Activated CD8-positive, alpha-beta memory T cell treated with anti-CD3 and anti-CD28 coated beads, Interleukin-2, amount 10 ng/mL, durations not matched to agents 7 days and 5 days (primary cell): ENCODE measurements at places on chromosomes 6 and 20. TPM values are rescaled to one million over a fixed set of nuclear protein-coding genes. Genes with fewer than 3 reads are reported as not detected.
A peak's percentile ranks its signal among the peaks of the same experiment; 100 is the strongest.

The IMPG1 gene
- not detected for total RNA-seq

The COL9A3 gene
- 0.45 TPM for total RNA-seq

The TPMT gene
- total RNA-seq, result 5.6 TPM

The ATP6V1G2 gene
- total RNA-seq, result 1.0 TPM

The AAR2 gene
- total RNA-seq, result 23.9 TPM

The ACSS1 gene
- 44.4 TPM for total RNA-seq

The AP5S1 gene
- 15.5 TPM for total RNA-seq

The BPIFB2 gene
- total RNA-seq, result not detected

The EBF4 gene
- 1.3 TPM for total RNA-seq

The FAM120B gene
- 20.4 TPM for total RNA-seq

The SLC22A16 gene
- total RNA-seq, result not detected

DNA sequence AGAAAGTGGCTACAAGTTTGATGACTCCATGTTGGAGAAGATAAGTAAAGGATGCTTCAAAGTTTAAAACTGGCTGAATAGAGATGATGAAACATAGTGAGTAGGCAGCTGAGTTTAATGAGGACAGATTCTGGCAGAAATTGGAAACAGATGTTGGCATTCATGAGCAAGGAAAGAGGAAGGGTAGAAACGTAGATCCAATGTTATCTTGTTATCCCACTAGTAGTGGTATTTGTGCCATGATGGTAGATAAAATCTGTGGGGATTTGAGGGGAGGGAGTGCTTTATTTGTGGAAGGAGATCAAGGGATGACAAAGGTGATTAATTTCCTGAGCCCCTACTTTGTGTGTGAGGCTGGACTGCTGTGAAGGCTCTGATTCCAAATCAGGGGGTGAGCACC lies 69.5 kb downstream of the MRAP2 start:
- H3K4me1 ChIP-seq, result no peaks in the 10 kb centered on the region
- no peak overlapping the region for H3K27ac ChIP-seq
- no peak for DNase-seq
- no peaks in the 10 kb centered on the region for H3K36me3 ChIP-seq
- no peak overlapping the region for H3K4me3 ChIP-seq

DNA sequence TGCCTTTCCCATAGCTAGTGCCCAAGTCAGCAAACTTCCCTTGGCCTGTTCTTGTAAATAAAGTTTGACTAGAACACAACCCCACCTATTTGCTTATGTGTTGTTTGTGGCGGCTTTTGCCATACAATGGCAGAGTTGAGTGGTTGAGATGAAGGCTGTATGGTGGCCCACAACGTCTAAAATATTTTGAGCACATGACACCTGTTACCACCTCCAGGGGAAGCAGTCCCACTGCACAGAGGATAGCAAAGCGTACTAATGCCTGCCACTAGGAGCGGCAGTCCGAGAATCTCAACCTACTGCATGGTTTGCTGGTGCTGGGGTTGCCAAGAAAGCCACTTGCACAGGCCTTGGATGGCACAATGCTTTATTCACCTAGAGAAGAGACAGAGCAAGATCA lies 58.6 kb downstream of the TGM2 start:
- H3K27ac ChIP-seq, result no peak overlapping the region
- H3K36me3 ChIP-seq, result no peaks in the 10 kb centered on the region
- H3K27me3 ChIP-seq, result peaks cover 6% of the 10 kb centered on the region
- DNase-seq, result no peak
- no peaks in the 10 kb centered on the region for H3K4me1 ChIP-seq
- H3K4me3 ChIP-seq, result no peak overlapping the region

GRCh38 chr6:99822741-99823512 lies 171.1 kb downstream of the MCHR2 start:
- no peaks in the 10 kb centered on the region for H3K36me3 ChIP-seq
- H3K27ac ChIP-seq, result no peak overlapping the region
- peaks cover 15% of the 10 kb centered on the region for H3K27me3 ChIP-seq
- no peak for DNase-seq

- H3K27me3 ChIP-seq, result peaks cover 13% of the 10 kb centered on the region
- no peak for DNase-seq
- H3K4me1 ChIP-seq, result no peaks in the 10 kb centered on the region
Measured at GRCh38 chr6:132314432-132314831, 86.8 kb downstream of the MOXD1 start.

- DNase-seq, result no peak
- peaks cover 2% of the 10 kb centered on the region for H3K36me3 ChIP-seq
- no peak overlapping the region for H3K27ac ChIP-seq
- H3K4me1 ChIP-seq, result no peaks in the 10 kb centered on the region
Measured at GRCh38 chr6:4981761-4982160, 22.1 kb downstream of the RPP40 start.

DNA sequence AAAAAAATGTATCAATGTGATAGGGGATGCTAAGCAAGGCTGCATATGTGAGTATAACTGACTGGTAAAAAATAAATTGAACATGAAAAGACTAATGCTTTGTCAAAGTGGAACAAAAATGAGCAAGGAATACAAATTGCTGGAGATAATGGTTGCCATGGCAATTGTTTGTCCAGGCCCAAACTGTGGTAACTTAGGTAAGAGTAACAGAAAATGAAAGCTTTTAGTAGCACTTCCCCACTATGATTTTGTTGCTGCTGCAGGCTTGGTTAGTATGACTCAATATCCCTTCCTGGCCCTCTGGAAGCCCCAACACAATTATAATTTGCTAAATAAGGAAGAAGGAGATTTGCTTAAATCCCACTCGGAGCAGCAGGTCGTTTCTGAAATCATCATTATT lies 577.1 kb downstream of the DOK5 start:
- no peaks in the 10 kb centered on the region for H3K4me1 ChIP-seq
- H3K4me3 ChIP-seq, result no peak overlapping the region
- no peak overlapping the region for H3K27ac ChIP-seq
- no peaks in the 10 kb centered on the region for H3K36me3 ChIP-seq

GRCh38 chr6:85458782-85459181 lies 8.9 kb downstream of the NT5E start:
- no peak overlapping the region for H3K4me3 ChIP-seq
- H3K36me3 ChIP-seq, result peaks cover 24% of the 10 kb centered on the region
- DNase-seq, result no peak
- peak overlapping the region; percentile 56 for H3K27ac ChIP-seq
- H3K4me1 ChIP-seq, result peaks cover 89% of the 10 kb centered on the region

GRCh38 chr6:148464319-148465010 lies 121.8 kb downstream of the SASH1 start:
- peaks cover 28% of the 10 kb centered on the region for H3K27me3 ChIP-seq
- no peaks in the 10 kb centered on the region for H3K4me1 ChIP-seq
- no peak overlapping the region for H3K27ac ChIP-seq
- H3K36me3 ChIP-seq, result no peaks in the 10 kb centered on the region
- no peak overlapping the region for H3K4me3 ChIP-seq

- H3K4me1 ChIP-seq, result no peaks in the 10 kb centered on the region
- H3K27ac ChIP-seq, result no peak overlapping the region
- no peaks in the 10 kb centered on the region for H3K36me3 ChIP-seq
Measured at GRCh38 chr6:160419488-160419887, 71.3 kb downstream of the SLC22A3 start.

DNA sequence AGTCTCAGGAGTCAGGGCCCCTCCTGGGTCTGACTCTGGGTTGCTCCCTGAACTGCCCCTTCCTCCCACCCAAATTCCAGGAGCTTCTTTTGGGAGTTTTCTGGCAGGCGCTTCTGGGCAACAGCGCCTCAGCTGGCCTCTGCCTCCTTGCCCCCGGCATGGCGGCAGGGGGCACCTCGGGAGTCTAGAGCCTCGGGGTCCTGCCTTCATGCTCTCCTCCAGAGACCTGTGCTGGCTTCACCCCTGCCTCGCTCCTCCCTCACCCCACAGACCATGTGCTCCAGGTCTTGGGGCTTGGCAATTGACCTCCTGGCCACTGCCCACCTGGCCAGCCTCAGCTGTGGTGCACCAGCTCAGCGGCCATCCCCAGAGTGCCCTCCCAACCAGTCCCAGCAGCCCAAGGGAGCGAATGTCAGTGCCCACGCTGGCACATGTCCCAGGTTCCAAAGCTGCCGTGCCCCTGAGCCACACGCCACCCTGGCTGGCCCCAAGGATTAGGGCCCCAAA lies 43.4 kb downstream of the SRC start:
- no peaks in the 10 kb centered on the region for H3K36me3 ChIP-seq
- no peaks in the 10 kb centered on the region for H3K27me3 ChIP-seq
- no peak overlapping the region for H3K4me3 ChIP-seq
- H3K27ac ChIP-seq, result no peak overlapping the region

DNA sequence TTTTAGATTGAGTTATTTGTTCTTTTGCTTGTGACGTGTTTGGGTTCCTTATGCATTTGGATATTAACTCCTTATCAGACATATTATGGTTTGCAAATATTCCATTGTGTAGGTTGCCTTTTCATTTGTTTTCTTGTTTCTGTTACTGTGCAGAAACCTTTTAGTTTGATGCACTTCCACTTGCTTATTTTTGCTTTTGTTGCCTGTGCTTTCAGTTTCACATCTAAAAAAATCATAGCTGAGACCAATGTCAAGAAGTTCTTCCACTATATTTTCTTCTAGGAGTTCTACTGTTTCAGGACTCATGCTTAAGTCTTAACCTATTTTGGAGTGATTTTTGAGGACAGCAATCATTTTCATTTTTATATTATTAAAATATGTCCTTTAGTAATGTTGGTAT lies 113.5 kb downstream of the EPM2A start:
- no peak overlapping the region for H3K27ac ChIP-seq
- no peak for DNase-seq
- H3K4me3 ChIP-seq, result no peak overlapping the region
- peaks cover 2% of the 10 kb centered on the region for H3K36me3 ChIP-seq

DNA sequence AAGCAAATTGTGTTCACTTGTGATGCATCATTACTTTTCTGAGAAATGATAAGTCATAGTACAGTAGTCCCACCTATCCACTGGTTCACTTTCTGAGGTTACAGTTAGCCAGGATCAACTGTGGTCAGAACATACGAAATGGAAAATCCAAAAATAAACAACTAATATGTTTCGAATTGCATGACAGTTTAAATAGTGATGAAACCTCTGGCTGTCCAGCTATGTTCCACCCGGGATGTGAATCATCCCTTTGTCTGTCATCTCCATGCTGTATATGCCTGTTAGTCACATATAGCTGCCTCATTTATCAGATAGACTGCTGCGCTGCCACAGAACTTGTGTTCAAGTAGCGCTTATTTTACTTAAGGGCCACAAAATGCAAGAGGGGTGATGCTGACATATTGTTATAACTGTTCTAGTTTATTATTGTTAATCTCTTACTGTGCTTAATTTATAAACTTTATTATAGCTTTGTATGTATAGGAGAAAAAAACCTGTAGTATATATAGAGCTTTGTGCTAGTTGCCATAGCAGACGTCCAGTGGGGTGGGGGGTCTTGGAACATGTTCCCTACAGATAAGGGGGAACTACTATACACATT lies 29.2 kb downstream of the AFDN start:
- H3K4me3 ChIP-seq, result no peak overlapping the region
- no peak overlapping the region for H3K27ac ChIP-seq
- DNase-seq, result no peak
- H3K36me3 ChIP-seq, result no peaks in the 10 kb centered on the region
- peaks cover 16% of the 10 kb centered on the region for H3K4me1 ChIP-seq

DNA sequence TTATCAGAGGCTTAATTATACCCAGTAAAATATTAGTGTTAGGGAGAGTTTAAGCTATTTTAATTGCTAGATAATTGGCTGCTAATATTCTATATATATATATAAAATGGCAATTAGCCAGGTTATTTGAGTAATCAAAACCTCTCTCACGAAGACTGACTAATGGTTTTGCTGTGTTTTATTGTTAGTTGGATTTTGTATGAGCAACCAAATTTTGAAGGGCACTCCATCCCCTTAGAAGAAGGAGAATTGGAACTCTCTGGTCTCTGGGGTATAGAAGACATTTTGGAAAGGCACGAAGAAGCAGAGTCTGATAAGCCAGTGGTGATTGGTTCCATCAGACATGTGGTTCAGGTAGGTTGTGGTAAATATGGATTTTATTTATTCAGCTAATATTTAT lies 102.2 kb downstream of the RTN4IP1 start:
- peaks cover 72% of the 10 kb centered on the region for H3K36me3 ChIP-seq
- no peak overlapping the region for H3K4me3 ChIP-seq

- H3K4me1 ChIP-seq, result peaks cover 3% of the 10 kb centered on the region
- H3K27ac ChIP-seq, result no peak overlapping the region
- H3K27me3 ChIP-seq, result peaks cover 3% of the 10 kb centered on the region
- H3K4me3 ChIP-seq, result no peak overlapping the region
- H3K36me3 ChIP-seq, result peaks cover 3% of the 10 kb centered on the region
Measured at GRCh38 chr6:119497988-119498727, 148.6 kb upstream of the MAN1A1 start.

- no peak overlapping the region for H3K4me3 ChIP-seq
- no peak overlapping the region for H3K27ac ChIP-seq
- DNase-seq, result no peak
Measured at GRCh38 chr6:4049246-4049645, 29.7 kb downstream of the FAM217A start.

DNA sequence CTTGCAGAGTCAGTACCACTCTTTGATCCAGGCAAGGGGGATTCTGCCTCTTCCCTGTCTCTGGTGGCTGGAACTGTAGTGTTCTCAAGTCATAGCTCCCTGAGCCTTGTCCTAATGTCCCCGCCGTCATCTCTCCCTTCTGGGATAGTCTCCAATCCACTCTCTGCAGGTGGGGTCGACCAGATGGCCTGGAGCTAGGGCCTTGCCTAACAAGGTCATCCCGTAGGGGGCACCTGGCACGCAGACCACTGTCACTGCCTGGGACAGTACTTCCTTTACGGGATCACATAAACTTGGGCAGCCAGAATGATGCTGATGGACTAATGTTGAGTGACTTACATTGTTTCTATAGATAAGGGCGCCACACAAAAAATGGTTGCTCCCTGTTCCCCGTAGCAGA lies 118.9 kb upstream of the SLC22A23 start:
- DNase-seq, result no peak
- H3K27me3 ChIP-seq, result peaks cover 8% of the 10 kb centered on the region
- no peaks in the 10 kb centered on the region for H3K4me1 ChIP-seq
- no peak overlapping the region for H3K4me3 ChIP-seq
- no peak overlapping the region for H3K27ac ChIP-seq

- no peak overlapping the region for H3K27ac ChIP-seq
- H3K36me3 ChIP-seq, result peaks cover 22% of the 10 kb centered on the region
- H3K4me1 ChIP-seq, result peaks cover 32% of the 10 kb centered on the region
- no peak overlapping the region for H3K4me3 ChIP-seq
- peaks cover 30% of the 10 kb centered on the region for H3K27me3 ChIP-seq
Measured at GRCh38 chr6:2943564-2943955, 27.8 kb downstream of the SERPINB6 start.

GRCh38 chr6:52839124-52840055 lies 1.2 kb downstream of the GSTA5 start:
- H3K4me3 ChIP-seq, result no peak overlapping the region
- H3K27ac ChIP-seq, result no peak overlapping the region
- H3K36me3 ChIP-seq, result no peaks in the 10 kb centered on the region
- peak; percentile 55 for DNase-seq
- H3K4me1 ChIP-seq, result no peaks in the 10 kb centered on the region
- peaks cover 40% of the 10 kb centered on the region for H3K27me3 ChIP-seq

- no peaks in the 10 kb centered on the region for H3K27me3 ChIP-seq
- H3K36me3 ChIP-seq, result no peaks in the 10 kb centered on the region
- no peaks in the 10 kb centered on the region for H3K4me1 ChIP-seq
- no peak overlapping the region for H3K27ac ChIP-seq
- no peak overlapping the region for H3K4me3 ChIP-seq
- DNase-seq, result no peak
Measured at GRCh38 chr6:155378276-155378675, 64.0 kb upstream of the TFB1M start.
